Fibroblast of lung (primary cell): ENCODE measurements at places on chromosomes 6 and 20.

DNA sequence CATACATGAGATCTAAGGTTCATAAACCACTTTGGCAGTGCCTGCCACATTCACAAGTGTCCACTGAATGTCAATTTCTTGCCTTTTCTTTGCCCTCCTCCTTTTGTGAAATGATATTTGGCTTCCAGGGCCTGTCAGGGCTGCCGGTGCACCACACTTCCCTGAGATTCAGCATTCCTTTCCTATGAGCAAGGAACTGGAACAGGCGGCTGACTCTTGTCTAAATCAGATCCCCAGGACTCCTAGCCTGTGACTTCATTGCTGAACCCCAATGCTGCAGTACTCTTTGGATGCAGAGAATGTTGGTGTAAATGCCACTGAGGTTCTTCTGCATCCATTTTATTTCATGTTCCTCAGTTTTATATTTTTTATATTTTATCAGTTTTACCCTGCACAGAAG lies 172.2 kb downstream of the ARID1B start:
- peak; percentile 57 for DNase-seq

DNA sequence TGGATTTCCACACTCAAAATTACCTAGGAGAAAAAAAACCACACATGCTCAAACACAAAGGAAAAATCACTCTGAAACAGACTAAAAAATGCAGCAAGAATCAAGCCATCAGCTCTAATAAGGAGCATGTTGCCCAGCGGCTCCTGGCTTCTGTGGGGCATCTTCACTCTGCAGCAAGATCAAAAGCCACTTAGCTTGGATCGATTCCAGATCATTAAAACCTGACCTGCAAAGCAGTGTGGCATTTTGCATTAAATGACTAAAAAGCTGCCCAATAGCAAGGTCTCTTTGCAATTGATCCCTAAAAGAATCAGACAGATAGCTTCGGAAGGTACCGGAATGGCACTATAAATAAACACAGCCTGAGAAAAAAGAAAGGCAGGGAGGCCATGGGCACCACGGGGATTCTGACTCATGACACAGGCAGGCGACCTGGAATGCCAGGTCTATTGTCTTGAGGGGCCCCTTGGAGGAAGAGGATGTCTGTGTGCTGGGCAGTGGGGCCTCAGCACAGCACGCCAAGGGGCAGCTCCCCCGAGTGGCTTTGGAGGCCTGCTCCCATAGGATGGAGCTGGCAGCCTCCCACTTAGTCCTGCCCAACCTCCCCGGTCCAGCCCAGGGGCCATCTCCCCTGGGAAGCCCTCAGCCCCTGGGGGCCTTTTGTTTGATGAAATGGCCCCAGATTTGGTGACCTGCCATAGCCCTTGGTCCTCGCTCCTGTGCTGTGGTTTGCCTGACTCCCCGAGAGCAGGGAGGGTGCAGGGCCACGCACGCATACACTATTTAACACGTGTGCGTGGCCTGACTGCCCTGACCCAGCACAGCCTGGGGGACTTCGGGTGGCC lies 7.6 kb downstream of the LEMD2 start:
- no peak for DNase-seq

DNA sequence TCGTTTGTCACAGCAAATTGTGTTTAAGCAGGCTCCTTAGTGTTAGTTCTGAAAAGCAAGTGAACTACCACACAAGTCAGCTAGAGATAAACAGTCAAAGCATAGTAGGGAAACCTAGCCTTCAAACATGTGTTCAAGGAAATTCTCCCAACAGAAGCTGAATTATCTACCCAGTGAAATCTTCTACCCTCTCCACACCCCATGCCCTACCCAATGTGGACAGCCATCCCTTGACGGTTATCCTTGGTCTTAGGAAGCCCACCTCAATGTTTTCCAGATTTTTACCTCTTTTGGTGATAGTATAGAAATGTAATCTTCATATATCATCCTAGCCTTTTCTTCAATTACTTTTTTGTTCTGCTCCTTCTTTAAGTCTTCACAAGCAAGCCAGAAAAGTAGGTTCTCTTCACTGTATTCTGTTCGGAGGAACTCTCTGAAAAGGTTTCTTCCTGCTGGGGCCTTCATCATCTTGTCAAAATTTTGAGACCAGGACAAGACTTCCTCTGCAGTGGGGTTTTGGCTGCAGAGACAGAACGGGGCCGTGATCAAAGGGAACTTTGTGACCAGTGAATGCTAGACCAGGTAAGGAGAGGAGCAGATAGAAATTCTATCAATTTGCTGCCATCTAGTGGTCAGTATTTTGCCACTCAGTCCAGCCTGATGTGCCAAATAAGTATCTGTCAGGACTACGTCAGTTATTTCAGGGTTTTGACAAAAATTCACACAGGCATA lies 21.6 kb upstream of the MTRF1L start:
- DNase-seq = peak; percentile 38

DNA sequence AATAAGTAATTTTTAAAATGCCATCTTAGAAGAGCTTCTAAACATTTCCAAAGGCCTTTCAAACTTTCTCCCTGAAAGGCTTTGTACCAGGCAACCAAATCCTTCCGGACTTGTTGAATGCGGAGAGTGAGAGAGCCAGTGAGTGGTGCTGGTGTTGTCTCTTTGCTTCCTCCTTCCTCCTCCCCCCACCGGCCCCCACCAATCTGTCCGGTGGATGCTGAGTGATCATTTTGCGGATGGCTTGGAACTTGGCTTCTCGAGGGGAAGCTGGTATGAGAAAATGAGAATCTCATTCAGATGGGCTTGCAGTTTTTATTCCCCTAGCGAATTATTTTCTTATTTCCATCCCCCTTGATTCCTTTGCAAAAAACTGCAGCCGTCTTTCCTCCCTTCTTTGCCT lies 97.3 kb downstream of the ANKRD60 start:
- DNase-seq = peak; percentile 47

GRCh38 chr20:41030531-41031242 lies 2.1 kb downstream of the TOP1 start:
- peak; percentile 90 for DNase-seq

- DNase-seq = no peak
Observed at GRCh38 chr6:11416936-11417576, 120.5 kb upstream of the TMEM170B start.

DNA sequence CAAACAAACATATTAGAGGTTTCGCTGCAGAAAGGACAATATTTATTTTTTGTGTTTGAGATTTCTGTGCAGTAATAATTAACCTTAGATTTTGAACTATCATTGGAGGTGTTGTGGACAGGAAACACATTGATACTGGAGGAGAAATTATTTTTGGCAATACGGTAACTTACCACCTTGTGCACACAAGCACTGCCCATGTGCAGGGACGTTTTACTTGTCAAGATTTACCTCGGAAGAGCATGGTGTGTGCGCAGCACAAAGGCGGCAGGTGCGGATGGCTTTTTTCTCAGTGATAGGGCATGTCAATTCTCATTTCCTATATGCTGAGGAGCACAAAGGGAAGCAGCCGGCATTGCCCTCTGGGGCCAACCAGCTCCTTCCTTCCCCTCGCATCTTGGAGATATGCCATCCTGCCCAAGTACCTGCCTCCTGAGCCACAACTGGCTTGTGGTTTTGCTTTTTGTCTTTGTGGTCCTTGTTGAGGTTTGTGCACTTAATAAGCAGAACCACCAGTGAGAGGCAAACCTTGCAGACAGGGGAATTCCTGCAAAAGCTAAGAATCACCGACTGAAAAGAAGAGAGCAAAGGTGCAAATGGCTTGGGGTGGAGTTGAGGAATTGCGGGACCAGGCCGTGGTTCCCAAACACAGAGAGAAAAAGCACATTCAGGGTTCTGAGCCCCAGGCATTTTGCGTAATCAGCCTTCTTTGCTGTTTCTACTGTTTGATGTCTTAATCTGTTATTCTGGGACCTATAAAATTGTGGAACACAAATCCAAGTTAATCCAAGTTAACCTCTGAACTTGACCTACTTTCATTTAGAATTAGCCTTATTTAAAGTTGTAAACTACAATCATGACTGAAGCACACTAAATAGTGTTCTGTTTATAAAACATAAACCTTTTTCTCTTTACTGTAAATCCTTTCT lies 21.9 kb downstream of the SAMD5 start:
- DNase-seq = peak; percentile 16

DNA sequence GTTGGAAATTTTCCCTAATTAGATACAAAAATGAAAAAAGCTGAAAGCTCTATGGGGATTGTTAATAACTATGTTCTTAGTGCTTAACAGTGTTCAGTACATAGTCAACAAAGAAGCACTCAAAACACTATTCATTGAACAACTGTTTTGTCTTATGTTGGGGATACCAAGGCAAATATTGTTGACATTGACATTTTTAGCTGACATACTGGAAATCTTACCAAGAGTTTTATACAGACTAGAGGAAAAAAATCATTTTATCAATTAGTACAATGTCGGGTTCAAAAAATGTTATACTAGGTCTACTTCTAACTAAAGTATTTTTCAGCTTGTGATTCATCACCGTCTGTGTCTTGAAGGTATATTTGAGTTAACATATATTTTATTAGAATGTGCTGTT lies 40.2 kb downstream of the KLHL31 start:
- no peak for DNase-seq

- DNase-seq = no peak
Observed at GRCh38 chr6:40342723-40343122, 244.4 kb downstream of the LRFN2 start.

GRCh38 chr6:78962448-78962847 lies 95.1 kb downstream of the IRAK1BP1 start:
- no peak for DNase-seq

DNA sequence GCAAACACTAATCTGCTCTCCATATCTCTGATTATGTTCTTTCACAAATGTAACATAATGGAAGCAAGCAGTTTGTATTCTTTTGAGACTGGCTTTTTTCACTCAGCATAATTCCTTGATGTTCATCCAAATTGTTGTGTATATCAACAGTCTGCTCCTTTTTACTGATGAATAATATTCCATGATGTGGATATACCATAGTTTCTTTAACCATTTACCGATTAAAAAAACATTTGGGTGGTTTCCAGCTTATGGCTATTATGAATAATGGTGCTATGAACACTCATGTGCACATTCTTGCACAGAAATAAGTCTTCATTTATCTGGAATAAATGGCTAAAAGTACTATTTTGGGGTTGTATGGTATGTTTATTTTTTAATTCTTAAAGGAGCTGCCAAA lies 708.9 kb downstream of the RFPL4B start:
- DNase-seq = no peak

DNA sequence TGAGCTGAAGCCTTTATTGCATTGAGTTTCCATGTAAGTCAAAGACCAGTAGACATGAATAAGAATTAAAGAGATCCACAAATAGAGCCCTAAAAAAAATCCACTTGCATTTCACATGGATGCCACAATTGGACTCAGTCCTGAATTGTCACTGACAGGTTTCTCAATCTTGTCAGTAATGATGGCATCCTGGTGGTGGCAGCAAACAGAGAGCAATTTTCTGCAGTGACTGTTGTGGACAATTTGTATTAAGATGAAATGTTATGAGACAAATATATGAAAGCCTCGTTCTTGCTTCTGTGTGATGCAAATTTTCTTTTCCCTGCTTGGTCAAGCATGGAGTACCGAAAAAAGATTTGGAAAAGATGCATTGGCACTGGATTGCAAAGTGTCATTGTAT lies 278.9 kb downstream of the SAMD5 start:
- DNase-seq = no peak

DNA sequence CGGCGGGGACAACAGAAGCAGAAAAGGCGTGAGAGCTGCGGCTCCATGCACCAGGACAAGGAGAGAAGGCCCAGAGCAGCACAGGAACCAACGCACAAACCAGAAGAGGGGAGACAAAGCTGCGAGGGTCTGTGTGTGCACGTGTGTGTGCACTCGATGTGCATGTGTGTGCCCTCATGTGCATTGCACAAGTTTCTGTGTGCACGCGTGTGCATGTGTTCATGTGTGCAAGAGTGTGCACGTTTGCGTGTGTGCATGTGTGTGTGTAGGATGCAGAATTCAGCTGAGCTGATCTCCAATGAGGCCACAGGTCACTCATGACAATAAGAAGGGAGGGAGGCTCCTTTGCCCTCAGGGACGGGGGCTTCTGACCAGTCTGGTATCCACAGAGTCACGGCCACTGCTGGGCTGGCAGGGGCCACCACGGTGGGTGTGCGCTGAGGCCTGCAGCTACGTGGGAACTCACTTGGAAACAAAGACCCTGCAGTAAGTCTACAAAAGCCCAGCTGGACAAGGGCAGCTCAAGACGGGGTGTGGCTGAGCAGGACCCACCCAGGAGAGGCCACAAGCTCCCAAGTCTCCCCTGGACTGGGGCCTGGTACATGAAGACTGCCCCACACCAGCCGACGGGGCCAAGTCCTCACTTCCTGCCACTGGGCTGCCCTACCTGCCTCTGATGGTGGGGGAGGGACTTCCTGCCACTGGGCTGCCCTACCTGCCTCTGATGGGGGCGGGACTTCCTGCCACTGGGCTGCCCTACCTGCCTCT lies 48.1 kb upstream of the CHRNA4 start:
- no peak for DNase-seq

- DNase-seq = no peak
Observed at GRCh38 chr20:6993511-6993910, 226.0 kb downstream of the BMP2 start.

DNA sequence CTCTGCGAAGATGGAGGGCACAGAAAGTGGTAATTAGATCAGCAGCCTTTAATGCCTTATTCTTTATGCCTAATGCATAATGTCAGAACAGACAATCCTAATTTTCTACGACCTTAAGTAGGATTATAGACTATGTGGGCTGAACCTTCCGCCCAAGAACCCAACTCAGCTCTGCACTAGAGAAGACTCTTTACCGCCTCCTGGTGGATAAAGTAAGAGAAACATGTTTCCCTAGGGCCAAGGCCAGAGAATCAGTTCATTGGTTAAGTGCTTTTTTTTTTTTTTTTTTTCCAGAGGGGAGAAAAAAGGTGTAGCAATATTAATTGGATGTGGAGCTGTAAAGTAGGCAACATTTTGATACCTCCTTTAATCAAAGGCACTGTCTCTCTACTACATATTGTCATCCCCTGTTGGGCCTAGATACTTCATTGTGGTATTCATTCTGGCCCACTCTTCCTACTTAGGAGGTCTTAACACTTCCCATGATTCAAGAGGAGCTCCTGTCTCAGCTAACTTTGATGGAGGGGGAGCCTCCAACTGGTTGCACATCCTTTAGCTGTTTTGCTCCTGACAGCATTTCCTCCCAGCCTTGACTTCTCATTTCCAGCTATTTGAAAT lies 124.9 kb upstream of the NRN1 start:
- DNase-seq = no peak

DNA sequence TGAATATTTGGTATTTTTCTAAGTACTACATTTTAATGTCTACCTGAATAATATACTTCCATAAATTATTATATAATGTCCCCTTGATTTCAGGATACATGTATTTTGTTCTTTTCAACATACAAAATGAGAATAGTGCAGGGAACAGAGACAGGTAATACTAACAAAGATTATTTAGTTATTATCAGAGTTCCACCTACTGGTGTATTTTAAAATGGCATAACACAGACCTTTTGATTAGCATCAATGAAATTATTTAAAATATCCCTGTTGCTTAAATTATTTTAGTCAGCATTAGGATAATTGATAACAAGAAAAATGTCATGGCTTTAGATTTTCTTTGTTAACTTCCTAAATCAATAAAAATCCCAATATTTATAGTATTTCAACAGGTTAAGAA lies 184.0 kb downstream of the PRDM13 start:
- no peak for DNase-seq
